ENCODE measurements at places on chromosomes 1 and 21. TPM values are rescaled to one million over a fixed set of nuclear protein-coding genes. Genes with fewer than 3 reads are reported as not detected.

DNA sequence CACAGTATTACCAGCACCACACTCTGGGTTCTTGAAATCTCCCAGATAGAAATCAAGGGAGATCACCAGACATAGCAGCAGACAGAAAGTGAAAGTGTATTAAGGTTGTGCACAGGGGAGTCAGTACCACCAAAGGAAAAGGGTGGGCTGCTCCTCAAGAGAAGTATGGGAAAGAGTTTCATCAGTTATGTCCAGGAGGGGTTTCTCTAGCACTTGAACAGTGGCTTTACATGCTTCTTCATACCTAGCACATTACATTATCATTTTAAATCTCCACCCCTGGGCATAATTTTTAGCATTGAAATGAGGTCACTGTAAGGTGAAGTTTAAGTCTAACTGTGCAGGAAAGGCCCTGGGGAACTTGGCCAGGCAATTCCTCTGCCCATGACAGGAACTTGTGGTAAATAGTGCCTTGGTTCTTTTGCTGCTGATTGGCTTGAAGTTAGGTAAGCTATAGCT is 601.0 kb downstream of the NUF2 start:
- no peak overlapping the region for H3K27ac ChIP-seq
- no peak for DNase-seq
- no peaks in the 10 kb centered on the region for H3K27me3 ChIP-seq
- peaks cover 5% of the 10 kb centered on the region for H3K4me1 ChIP-seq

- H3K4me3 ChIP-seq, result peak overlapping the region; percentile 36
- H3K4me1 ChIP-seq, result peaks cover 20% of the 10 kb centered on the region
- peak; percentile 5 for DNase-seq
- H3K27ac ChIP-seq, result peak overlapping the region; percentile 60
- H3K27me3 ChIP-seq, result no peaks in the 10 kb centered on the region
These were observed 54.3 kb downstream of the ABL2 start for GRCh38 chr1:179175011-179175841.

Gene ZNF670
- 13.2 TPM for total RNA-seq

GRCh38 chr1:188240772-188241406 is 1412.1 kb downstream of the PLA2G4A start:
- no peaks in the 10 kb centered on the region for H3K36me3 ChIP-seq
- DNase-seq, result no peak
- H3K4me1 ChIP-seq, result peaks cover 13% of the 10 kb centered on the region
- H3K27me3 ChIP-seq, result no peaks in the 10 kb centered on the region

Gene PPIAL4G
- not detected for total RNA-seq

- H3K36me3 ChIP-seq, result no peaks in the 10 kb centered on the region
- H3K27me3 ChIP-seq, result no peaks in the 10 kb centered on the region
- no peaks in the 10 kb centered on the region for H3K4me1 ChIP-seq
- H3K4me3 ChIP-seq, result no peak overlapping the region
These were observed 363.1 kb downstream of the PLPP3 start for GRCh38 chr1:56216218-56216617.

- peaks cover 5% of the 10 kb centered on the region for H3K4me1 ChIP-seq
- no peaks in the 10 kb centered on the region for H3K27me3 ChIP-seq
- no peak overlapping the region for H3K4me3 ChIP-seq
- H3K36me3 ChIP-seq, result no peaks in the 10 kb centered on the region
- H3K27ac ChIP-seq, result no peak overlapping the region
These were observed 212.7 kb downstream of the FAF1 start for GRCh38 chr1:50747394-50747793.

DNA sequence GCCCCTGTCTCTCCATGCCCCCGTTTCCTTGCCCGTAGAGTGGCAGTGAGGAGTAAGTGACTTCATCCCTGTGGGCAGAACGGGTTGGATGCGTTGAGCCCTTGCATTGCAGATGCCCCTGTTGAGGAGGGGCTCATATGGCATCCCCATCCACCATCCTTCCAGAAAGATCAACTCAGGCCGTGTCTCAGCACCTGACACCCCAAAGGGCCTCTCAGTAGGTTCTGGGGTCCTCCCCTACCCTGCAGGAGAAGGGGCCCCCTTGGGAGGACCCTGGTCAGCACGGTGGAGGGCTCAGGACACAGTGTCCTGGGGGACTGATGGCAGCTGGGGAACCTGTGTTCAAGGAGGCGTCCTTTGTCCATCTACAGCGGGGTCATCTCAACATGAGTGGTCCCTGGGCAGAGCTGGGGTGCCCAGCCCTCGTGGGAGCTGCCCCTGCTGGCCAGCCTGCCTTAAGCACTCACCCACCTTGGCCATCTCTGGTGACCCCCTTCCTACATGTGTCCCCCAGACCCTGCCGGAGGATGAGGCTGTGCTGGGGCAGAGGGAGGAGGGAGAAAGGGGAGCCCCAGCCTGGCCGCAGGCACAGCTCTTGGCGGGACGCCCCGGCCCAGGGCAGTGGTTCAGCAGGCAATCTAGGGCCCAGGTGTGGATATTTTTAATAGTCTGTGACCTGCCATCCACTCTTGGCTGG is 48.2 kb upstream of the ACTRT2 start:
- H3K27ac ChIP-seq, result no peak overlapping the region
- no peak overlapping the region for H3K4me3 ChIP-seq
- H3K4me1 ChIP-seq, result no peaks in the 10 kb centered on the region
- no peak for DNase-seq
- H3K36me3 ChIP-seq, result no peaks in the 10 kb centered on the region

DNA sequence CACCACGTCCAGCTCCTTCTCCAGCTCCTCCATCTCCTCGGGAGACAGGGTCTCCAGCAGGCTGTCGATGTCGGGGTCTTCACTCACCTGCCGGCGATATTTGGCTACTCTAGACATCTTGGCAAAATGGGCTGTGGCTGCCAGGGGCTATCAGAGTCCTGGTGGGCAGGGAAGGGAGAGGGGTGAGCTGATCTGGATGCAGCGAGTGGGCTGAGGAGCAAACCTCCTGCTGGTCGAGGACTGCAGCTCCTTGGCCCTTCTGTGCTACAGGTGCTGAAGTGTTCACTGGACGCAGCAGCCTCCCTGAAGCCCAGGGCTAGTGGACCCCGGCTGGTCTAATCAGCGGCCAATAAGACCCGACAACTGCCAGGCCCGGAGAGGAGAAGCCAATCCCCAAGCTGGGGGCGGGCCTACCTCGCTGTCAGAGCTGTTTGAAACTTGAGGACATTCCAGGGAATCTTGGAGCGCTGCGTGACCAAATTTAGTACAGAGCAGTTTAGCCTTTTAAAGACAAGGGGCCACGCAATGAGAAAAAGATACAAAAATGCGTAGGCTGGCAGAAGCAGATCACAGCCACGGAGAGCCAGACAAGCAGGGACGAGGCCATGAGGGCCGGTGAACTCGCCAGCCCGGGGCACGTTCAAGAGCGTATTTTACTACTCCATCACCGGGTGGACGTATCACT is at the start of gene LMOD1:
LMOD1 (minus strand) TSS at position 325 of the 685 bp plus-strand sequence; CDS start at position 117, 208 bp downstream.
- H3K4me3 ChIP-seq, result peak within 1 kb of the TSS; percentile 84
- peaks cover 29% of the 10 kb centered on the region for H3K4me1 ChIP-seq
- no peaks in the 10 kb centered on the region for H3K36me3 ChIP-seq
- H3K27ac ChIP-seq, result no peak within 1 kb of the TSS
- H3K27me3 ChIP-seq, result peaks cover 42% of the 10 kb centered on the region
- DNase-seq, result peak; percentile 67

GRCh38 chr1:78370779-78371482 is 119.8 kb upstream of the PTGFR start:
- H3K27ac ChIP-seq, result no peak overlapping the region
- H3K4me3 ChIP-seq, result no peak overlapping the region
- peaks cover 2% of the 10 kb centered on the region for H3K27me3 ChIP-seq
- no peaks in the 10 kb centered on the region for H3K36me3 ChIP-seq
- no peak for DNase-seq

- no peak for DNase-seq
- H3K27ac ChIP-seq, result no peak overlapping the region
- H3K27me3 ChIP-seq, result peaks cover 10% of the 10 kb centered on the region
- no peak overlapping the region for H3K4me3 ChIP-seq
- no peaks in the 10 kb centered on the region for H3K36me3 ChIP-seq
- H3K4me1 ChIP-seq, result no peaks in the 10 kb centered on the region
These were observed 25.6 kb upstream of the WNT4 start for GRCh38 chr1:22168412-22168973.

Gene ANXA9
- total RNA-seq, result not detected

GRCh38 chr1:184753608-184754475 is 816 bp downstream of the EDEM3 start:
- H3K36me3 ChIP-seq, result no peaks in the 10 kb centered on the region
- peak overlapping the region; percentile 96 for H3K4me3 ChIP-seq
- H3K27ac ChIP-seq, result peak overlapping the region; percentile 89
- peaks cover 27% of the 10 kb centered on the region for H3K4me1 ChIP-seq

Gene THEM5
- not detected for total RNA-seq

- no peak overlapping the region for H3K4me3 ChIP-seq
- peak overlapping the region; percentile 88 for H3K27ac ChIP-seq
- H3K36me3 ChIP-seq, result no peaks in the 10 kb centered on the region
- no peaks in the 10 kb centered on the region for H3K27me3 ChIP-seq
- H3K4me1 ChIP-seq, result peaks cover 42% of the 10 kb centered on the region
These were observed 36.9 kb upstream of the C1orf105 start for GRCh38 chr1:172383536-172383935.

Gene GJB4
- not detected for total RNA-seq

DNA sequence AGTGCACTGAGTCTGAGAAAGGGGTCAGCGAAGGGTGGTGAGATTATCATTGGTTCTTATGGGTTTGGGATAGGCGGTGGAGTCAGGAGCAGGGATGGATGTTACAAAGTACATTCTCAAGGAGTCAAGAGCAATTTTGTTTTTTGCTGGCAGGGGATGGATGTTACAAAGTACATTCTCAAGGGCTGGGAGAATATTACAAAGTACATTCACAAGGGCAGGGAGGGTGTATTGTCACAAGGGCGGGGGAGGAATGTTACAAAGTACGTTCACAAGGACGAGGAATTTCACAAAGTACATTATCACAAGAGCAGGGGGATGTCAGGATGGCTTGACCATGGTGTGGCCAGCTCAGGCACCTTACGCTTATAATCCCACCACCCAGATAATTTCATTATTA is 59.3 kb upstream of the FAM89A start:
- peaks cover 32% of the 10 kb centered on the region for H3K27me3 ChIP-seq
- H3K4me3 ChIP-seq, result no peak overlapping the region
- H3K36me3 ChIP-seq, result no peaks in the 10 kb centered on the region
- DNase-seq, result no peak
- H3K4me1 ChIP-seq, result peaks cover 6% of the 10 kb centered on the region

Gene LPAR3
- 1.2 TPM for total RNA-seq

Gene PROX1
- total RNA-seq, result 14.3 TPM

DNA sequence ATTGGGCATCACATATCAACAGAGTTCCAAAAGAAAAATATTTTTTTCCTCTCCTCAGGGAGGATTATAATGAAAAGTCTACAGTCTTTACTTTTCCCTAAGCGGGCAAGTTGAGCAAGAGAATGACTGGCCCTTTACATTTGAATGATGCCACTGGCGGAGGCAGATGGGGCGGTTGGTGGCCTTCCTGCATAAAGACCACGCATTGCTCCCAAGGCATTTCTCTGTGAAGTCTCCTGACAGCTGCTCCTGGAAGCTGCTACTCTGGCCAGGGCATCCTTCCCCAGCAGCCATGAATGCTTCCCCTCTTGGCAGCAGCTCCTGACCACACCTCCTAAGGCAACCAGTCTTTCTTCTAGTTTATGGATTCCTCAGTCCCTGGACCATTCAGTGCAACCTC is 161.1 kb upstream of the RRP15 start:
- no peaks in the 10 kb centered on the region for H3K4me1 ChIP-seq
- DNase-seq, result no peak
- H3K4me3 ChIP-seq, result no peak overlapping the region
- H3K27me3 ChIP-seq, result no peaks in the 10 kb centered on the region
- H3K27ac ChIP-seq, result no peak overlapping the region

Gene SLC9C2
- not detected for total RNA-seq

GRCh38 chr1:216193839-216194443 is 229.3 kb downstream of the USH2A start:
- no peaks in the 10 kb centered on the region for H3K27me3 ChIP-seq
- no peaks in the 10 kb centered on the region for H3K36me3 ChIP-seq
- no peak overlapping the region for H3K4me3 ChIP-seq
- DNase-seq, result no peak
- H3K4me1 ChIP-seq, result no peaks in the 10 kb centered on the region
- no peak overlapping the region for H3K27ac ChIP-seq

GRCh38 chr1:174366946-174367345 is 80.8 kb upstream of the GPR52 start:
- no peaks in the 10 kb centered on the region for H3K27me3 ChIP-seq
- peak overlapping the region; percentile 78 for H3K27ac ChIP-seq
- DNase-seq, result no peak
- H3K36me3 ChIP-seq, result peaks cover 10% of the 10 kb centered on the region
- H3K4me1 ChIP-seq, result peaks cover 30% of the 10 kb centered on the region
- H3K4me3 ChIP-seq, result no peak overlapping the region

GRCh38 chr1:90512441-90512840 is 204.7 kb downstream of the BARHL2 start:
- H3K27ac ChIP-seq, result no peak overlapping the region
- H3K4me1 ChIP-seq, result no peaks in the 10 kb centered on the region
- H3K27me3 ChIP-seq, result no peaks in the 10 kb centered on the region
- no peak overlapping the region for H3K4me3 ChIP-seq
- no peak for DNase-seq
- H3K36me3 ChIP-seq, result no peaks in the 10 kb centered on the region

Gene NPR1
- 0.93 TPM for total RNA-seq

Gene PAQR6
- 15.8 TPM for total RNA-seq

DNA sequence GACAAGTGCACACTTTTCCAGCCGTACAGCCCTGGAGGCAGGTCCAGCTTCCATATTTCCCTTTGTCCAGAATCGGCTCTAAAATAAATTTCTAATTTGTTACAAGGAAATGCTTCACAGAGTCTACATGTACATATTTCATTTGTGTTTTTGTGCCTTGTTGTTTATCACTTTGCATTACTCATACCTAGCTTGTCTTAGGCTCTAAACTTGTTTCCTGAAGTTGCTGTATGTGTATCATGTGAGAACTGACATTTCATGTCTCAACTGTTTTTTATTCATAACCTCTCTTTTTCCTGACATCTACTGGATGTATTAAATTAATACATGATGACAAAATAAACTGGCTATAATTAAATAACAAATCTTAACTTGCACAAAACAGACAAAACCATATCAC is 7.5 kb downstream of the CYYR1 start:
- no peak overlapping the region for H3K27ac ChIP-seq
- H3K4me1 ChIP-seq, result peaks cover 16% of the 10 kb centered on the region
- no peak for DNase-seq

GRCh38 chr1:226659641-226660040 is 79.4 kb downstream of the ITPKB start:
- H3K4me1 ChIP-seq, result peaks cover 83% of the 10 kb centered on the region
- no peak for DNase-seq
- no peaks in the 10 kb centered on the region for H3K27me3 ChIP-seq
- no peak overlapping the region for H3K4me3 ChIP-seq
- no peak overlapping the region for H3K27ac ChIP-seq

Data from neural crest cell (in vitro differentiated cells).